ENCODE measurements at places on chromosomes 2 and 18.

- DNase-seq = no peak
- H3K4me1 ChIP-seq = peaks cover 6% of the 10 kb centered on the region
- H3K27ac ChIP-seq = no peak overlapping the region
Observed at GRCh38 chr2:238162846-238163441, 4.2 kb downstream of the ERFE start.

DNA sequence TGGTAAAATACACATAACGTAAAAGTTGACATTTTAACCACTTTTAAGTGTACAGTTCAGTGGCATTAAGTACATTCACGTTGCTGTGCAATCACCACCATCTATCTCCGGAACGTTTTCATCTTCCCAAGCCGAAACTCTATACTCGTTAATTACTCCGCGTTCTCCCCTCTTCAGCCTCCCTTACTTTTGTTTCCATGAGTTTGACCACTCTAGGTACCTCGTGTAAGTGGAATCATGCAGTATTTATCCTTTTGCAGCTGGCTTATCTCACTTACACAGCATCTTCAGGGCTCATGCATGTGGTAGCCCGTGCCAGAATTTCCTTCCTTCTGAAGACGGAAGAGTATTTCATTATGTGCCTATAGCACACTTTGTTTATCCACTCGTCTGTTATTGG lies 225.2 kb downstream of the SLC4A3 start:
- H3K4me1 ChIP-seq = no peaks in the 10 kb centered on the region
- peaks cover 3% of the 10 kb centered on the region for H3K27me3 ChIP-seq
- H3K4me3 ChIP-seq = no peak overlapping the region
- no peak for DNase-seq

DNA sequence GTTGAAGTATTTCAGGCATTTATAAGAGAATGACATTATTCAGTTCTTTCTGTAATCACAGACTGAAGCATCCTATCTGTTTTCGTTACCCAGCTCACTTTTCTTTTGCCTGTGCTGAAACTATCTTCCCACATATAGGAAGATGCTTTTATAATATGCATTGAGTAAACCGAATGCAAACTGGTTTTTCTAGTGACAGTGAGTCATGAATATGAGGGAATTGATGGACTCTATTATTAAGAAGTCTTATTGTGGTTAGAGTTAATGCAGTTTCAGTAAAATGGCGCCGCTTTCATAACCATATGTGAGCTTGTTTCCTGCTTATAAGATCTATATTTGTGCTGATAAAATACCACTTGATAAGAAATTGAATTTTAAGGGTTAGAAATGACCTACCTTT lies 59.2 kb downstream of the ACVR2A start:
- H3K27me3 ChIP-seq = no peaks in the 10 kb centered on the region
- no peaks in the 10 kb centered on the region for H3K4me1 ChIP-seq

DNA sequence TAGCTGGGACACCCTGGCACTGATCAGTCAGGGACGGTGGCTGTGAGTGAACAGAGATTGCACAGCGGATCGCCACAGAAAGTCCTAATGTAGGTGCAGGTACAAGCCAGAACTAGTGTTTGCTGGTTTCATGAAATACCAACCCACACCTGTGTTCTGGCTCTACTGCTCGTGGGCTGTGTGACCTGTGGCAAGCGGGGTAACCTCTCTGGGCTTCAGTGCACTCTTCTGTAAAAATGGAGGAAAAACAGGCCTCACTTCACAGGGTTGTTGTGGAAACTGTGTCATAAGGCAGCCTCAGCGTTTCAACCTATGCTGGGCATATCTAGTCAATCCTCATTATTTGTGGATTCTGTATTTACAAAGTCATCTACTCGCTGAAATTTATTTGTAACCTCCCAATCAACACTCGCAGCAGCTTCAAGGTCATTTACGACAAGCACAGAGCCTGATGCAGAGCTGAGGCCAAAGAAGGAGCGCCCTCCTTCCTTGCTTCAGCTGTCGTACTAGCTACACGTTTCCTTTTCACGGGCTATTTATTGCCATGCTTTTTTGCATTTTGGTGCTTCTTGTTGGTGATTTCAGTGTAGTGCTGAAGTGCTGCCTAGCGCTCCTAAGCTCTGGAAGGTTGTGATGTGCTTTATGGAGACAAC lies 30.0 kb downstream of the GPR45 start:
- peaks cover 25% of the 10 kb centered on the region for H3K36me3 ChIP-seq
- no peak for DNase-seq
- no peaks in the 10 kb centered on the region for H3K27me3 ChIP-seq
- no peak overlapping the region for H3K4me3 ChIP-seq
- H3K4me1 ChIP-seq = no peaks in the 10 kb centered on the region

DNA sequence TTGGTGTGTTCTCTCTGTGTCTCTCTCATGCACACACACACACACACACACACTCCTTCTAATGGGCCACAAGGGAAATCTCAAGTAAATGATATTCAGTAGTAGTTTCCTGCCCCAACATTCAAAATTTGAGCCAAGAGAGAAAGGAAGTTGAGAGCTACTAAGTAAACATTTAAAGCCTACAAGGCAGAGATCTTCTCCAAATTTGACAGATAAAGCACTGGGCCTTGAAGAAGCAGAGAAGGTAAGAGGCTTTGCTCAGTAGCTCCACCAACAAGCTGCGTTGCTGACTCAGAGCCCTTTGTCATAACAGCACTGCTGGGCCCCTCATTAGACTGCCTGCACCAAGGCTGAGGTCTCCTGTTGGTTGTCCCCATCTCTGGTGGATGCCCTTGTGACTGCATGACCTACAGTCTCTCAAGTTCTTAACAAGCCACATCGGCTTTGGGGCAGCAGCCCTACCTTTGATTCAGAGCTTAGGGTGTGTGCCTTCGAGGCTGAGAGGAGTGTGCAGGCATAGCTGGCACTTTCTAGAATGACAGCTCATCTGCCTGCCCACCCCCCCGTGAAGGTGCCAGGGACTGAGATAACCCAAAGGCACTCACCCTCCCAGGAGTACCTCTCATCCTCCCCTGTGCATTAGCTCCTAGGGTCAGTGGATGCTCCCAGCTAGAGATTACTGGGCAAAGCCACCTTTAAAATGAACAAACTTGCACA lies 32.3 kb upstream of the NEB start:
- H3K27me3 ChIP-seq = no peaks in the 10 kb centered on the region
- no peak for DNase-seq
- H3K27ac ChIP-seq = peak overlapping the region; percentile 3
- H3K36me3 ChIP-seq = peaks cover 1% of the 10 kb centered on the region
- H3K4me1 ChIP-seq = peaks cover 12% of the 10 kb centered on the region
- no peak overlapping the region for H3K4me3 ChIP-seq

Measured in activated CD4-positive, alpha-beta T cell treated with anti-CD3 and anti-CD28 coated beads, Interleukin-2, amount 10 ng/mL, durations not matched to agents 7 days and 5 days (primary cell).